ENCODE measurements at places on chromosomes 11 and 22.

DNA sequence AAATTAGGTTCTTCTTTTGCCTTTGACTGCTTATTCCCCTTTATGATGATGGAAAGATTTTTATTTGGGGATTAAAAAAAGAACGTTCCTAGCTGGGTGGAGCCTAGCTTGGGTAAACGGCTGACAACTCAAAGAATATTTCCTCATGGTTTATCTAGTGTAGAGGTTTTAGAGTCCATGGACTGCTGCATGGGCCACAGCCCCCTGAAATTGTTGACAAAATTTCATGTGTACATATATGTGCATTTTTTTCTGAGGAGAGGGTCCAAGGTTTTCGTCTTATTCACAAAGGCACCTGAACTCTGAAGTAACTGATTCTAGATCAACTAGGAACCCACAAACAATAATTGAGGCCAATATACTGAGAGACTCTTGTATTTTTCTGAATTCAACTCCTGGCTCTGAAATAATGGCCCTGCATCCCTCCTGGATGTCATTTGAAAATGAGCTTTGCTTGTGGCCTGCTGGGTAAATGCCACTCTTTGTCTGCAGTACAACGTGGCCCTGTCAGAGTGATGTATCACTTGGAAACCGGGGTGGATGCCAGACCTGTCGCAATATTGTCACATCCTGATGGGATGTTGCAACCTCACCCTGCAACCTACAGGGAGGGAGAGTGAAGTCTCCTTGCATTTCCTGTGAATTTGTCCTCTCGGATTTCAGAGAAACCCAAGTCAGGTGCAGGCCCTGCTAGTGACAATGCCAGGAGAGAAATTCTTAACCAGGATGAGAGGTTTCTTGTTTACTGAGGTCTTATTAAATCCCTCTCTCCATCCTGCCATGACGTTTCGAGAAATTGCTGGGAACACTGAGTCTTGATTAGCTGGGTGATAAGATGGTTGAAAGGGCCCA is 33.8 kb downstream of the EHF start:
- no peak for DNase-seq

DNA sequence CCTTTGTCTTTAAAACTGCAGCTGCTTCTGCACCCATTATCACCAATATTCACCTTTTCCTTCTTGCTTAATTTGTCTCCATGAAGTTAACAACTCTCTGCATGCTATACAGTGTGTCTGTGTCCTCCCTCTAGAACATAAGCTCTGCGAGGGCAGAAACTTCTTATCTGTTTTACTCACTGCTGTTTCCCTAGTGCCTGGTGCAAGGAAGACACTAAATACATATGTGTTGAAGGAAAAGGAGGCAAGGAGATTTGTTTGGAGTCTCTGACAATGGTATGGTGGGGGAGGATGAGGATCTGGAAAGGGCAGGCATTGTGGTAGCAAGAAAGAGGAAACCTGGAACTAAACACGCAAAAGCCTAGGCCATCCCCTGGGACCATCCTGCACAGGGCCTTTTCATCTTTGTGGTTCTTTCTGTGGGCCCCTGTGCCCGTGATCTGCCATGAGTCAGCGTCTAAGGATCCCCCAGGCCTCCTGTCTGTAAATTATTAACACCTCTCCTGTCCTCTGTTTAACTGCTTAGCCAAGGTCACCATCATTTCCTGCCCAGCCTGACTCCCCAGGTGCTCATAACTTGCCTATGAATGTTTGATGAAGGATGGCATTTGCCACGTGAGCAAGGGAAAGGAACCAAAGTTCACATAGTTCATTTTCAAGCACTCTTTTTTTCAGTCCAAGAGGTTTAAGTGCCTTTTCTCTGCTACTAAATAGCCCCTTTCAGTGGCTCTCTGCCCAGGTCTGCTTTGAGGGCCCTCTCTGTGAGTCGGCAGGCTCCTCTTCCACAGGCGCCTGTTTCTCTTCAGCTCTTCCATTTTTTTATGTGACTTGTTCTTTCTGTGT is 131.1 kb downstream of the RASSF10 start:
- no peak for DNase-seq

DNA sequence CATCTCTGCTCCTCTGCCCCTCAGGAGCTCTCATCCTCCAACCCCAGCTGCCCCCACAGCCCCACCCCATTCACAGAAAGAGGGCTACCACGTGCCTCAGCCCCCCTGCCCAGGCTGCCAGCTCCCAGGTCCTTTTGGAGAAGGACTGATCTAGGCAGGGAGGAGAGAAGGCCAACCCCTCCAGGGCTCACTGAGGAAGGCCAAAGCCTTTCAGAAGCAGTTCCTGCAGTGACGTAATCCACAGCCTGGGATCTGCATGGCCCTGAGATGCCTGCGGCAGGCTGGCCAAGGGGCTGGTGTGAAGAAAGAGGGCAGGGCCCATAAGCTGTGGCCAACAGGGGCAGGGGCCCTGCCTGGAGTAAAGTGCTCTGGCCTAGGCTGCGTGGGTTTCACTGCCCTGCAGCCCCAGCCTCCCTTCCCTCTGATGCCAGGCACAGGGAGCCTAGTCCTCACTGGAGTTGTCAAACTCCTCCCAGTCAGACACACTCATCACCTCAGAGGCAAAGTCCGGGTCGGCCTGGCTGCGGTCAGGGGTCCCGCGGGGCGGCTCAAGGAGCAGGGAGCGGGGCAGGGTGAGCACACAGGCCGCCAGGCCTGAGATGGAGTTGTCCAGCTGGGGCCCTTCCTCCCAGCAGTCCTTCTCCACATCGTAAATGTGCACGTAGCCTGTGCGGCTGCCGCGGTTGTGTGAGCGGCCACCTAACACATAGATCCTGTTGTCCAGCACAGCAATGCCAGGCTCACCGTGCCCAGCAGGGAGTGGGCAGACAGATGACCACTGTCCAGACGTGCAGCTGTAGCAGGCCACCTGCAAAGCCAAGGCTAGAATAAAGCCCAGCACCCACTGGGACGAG is 4.2 kb upstream of the SCARF2 start:
- no peak for DNase-seq

DNA sequence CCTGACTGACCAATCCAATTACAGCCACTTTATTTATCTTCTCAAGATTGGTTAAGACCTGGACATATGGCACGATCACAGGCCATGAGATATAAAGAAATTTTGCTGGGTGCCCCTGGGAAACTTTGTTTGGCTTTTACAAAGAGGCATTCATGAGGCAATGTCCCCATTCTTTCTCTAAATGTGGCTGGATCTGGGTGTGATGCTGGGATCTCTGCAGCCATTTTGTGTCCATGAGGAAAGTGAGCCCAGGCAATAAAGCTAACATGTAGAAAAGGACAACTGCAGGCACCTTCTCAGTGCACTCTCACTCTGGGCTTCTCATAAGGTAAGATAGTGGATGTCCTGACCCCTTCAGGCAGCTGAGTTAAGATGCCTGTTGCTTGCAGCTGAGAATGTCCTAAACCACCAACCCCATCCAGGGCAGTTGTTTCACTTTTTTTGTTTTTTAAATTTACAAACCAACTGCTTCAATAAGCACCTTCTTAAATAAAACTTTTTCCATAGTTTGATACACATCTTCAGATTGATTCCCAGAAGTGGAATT is 372.3 kb downstream of the MIAT start:
- DNase-seq, result no peak

DNA sequence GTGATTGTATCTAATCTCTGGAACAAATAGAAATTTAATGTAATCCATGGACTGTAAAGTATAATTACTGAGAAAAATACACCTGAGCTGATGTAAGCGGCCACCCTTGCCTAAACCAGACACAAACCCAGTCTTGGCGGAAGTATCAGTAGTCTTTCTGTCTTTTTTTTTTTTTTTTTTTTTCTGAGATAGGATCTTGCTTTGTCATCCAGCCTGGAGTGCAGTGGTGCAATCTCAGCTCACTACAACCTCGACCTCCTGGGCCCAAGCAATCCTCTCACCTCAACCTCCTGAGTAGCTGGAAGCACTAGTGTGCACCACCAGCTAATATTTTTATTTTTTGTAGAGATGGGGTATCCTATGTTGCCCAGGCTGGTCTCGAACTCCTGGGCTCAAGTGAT is 5.5 kb upstream of the CXCR5 start:
- no peak for DNase-seq

DNA sequence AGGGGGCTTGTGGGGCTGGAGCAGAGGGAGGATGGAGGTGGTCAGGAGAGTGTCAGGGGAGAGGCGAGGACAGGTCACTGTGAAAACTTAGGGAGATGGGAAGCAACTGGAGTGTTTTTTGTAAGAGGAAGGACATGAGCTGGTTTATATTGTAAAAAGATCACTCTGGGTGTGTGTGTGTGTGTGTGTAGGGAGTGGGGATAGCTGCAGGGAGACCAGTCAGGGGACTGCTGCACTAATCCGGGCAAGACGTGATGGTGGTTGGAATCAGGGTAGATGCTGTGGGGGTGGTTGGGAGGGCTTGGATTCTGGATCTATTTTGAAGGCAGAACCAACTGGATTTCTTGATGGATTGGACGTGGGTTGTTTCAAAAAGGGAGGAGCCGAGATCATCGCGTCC is 11.3 kb upstream of the SYT7 start:
- no peak for DNase-seq

- peak; percentile 45 for DNase-seq
Observed at GRCh38 chr11:17384002-17384511, 4.4 kb downstream of the KCNJ11 start.
